ENCODE measurements at places on chromosomes 11 and 22.

DNA sequence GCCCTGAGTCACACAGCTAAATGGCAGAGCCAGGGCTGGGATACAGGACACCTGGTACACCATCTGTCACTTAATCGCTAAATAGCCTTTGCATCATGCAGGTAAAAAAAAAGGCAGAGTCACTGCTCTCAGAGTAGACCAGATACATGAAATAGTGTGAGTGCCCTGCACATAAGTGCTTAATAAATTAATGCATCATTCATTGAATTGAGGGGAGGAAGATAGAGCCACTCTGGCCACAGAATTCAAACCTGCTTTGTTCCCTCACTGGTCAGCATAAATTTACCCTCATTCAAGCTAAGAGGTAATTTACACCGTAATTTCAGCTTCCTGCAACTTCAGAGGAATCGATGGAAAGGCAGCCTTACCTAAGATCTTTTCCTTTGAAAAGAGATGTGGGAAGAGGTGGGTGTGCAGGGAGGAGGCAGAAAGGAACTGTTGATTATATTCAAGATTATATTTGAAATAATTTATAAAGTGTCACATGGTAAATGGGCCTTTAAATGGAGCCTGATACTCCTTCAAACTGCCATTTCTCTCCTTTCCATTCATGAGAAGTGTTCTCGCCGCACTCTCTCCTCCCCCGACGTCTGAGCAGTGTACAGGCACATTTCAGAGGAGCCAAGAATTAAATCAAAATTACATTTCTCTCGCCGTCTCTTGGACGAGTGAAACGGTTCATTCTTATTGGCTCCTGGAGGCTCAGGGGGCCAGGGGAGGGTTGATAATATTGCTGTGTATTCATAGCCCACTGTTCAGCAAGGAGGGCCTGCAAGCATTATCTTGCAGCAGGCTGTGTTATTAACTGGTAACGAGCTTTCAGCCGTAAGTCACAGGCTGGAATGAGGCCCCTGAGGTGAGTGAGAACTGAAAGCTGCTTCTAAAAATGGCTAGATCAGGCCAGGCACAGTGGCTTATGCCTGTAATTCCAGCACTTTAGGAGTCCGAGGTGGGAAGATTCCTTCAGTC, 52.2 kb upstream of the HMGXB4 start:
- DNase-seq: no peak

DNA sequence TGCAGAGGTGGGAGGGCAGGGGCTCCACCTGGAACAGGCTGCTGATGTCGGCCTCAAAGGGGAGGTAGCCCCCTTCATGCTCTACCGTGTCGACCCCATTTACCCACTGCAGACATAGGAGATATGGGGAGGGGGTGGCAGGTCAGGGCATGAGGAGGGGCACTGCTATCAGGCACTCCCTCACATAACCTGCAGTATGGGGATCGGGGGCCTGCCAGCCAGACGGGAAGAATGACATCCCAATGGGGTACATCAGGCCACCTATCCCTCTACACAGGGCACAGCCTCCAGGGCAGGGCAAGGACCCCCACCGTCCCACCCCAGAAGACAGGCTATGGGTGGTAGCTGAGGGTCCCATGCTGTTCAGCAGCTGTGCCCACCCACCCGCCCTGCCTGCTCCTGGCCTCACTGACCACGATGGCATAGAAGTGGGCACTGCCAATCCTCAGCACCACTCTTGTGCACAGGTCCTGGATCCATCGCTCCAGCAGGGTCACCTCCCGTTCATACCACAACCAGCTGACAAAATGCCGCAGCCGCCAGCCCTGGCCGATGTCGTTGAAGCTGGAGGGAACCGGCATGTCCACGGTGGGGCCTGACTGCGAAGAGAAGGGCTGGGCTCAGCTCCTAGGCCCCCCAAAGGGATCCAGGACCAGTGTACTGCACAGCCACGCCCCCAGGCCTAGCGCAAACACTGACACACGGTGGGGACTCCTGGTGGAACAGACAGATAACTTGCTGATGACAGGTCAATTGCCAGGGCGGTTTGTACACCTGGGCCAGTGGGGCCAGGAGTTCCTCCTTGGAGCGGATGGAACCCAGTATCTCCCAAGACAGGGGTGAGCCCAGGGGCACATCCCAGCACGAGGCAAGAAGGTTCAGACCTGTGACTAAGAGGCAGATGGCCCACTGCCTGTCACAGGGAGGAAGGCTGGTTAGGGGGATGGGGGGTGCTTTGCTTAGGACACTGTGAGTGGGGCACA, 24.1 kb downstream of the RGL4 start:
- no peak for DNase-seq

GRCh38 chr11:9868641-9869040, 204.8 kb downstream of the SWAP70 start:
- no peak for DNase-seq

DNA sequence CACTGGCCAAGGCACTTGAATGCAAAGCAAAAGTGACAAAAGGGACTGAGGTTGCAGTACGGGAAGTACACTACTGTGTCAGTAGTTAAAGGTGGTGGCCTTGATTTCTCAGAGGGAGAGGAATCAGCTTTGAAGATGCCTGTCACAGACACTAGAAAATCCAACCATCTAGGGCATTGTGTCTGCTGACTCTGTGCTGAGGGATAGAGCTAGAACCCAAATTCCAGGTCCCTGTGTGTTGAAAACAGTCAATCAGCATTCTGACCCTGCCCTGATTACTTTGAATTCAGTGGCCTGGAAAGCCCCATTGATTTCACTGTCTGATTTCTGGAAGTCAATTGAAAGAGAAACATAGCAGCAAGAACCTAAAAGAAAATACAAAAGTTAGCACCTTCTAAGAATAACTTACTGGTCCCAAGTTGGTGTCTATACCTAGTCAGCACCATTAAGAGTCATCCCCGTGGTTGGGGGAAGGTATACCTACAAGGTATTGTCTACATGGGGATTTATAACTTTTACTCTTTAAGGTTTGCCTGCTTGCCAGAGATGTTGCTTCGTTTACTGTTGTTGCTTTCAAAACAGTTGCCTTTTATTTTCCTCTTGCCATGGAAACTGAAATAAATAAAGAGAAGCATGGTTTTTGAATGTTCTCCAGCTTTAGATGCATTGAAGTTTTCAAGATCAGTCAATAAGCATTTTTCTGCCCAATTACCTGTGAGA, 97.3 kb downstream of the PDHX start:
- no peak for DNase-seq

DNA sequence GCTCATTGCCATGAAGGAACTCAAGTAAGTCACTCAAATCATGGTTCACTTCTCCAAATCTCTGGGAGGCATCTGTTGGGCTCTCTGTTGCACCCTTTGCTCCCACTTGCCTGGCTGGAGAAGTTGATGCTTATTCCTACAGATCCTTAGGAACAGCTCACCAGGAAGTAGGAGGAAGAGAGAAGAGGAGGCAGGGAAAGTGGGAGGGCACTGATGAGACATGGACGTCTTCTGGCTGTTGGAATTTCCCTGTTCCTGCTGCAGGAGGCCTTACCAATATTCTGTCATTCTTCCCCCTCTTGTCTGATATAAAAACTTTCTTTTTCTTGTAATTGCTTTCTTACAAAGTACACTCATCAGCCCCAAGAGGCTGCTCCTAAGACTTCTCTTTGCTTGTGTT, 13.6 kb downstream of the POLR2F start:
- DNase-seq: no peak
